ENCODE measurements at places on chromosomes 3 and 15.

DNA sequence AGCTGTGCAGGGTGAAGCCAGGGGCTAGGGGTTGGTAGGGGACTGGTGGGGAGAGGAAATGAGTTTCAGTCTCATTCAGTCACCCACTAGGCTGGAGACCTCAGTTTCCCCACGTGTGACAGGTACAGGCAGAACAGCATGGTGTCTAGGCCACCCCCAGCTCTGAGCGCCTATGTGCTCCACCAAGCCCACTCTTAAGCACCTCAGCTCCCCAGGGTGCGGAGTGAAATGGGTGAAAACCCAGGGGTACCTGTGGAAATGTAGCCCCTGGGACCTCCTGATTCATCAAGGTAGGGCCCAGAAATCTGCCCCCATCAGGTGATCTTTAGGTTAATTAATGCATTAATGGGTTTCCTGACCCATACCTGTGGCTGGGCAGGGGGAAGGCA lies 3.7 kb downstream of the ATP2B2 start:
- DNase-seq = no peak

DNA sequence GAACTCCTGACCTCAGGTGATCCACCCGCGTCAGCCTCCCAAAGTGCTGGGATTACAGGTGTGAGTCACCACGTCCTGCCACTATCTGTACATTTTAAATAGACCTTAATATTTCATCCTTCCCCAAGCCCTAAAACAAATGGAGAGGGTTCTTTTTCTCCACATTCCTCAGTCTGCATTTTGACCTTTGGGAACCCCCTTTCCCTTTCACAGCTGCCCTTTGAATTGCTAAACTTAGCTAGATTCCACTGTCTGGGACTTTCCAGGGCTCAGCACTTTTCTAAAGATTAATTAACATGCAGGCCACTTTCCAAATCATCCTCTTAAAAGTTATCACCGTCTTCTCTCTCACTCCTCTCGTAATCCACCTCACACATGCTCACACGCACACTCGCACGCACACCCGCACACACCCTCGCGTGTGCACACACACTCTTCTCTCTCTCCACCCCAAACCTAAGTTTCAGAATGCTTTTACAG lies 124.2 kb downstream of the TMCO5A start:
- no peak for DNase-seq

- no peak for DNase-seq
Measured at GRCh38 chr3:187519428-187519890, 150.7 kb downstream of the SST start.

- DNase-seq = no peak
Measured at GRCh38 chr3:156888576-156888975, 62.4 kb downstream of the LEKR1 start.

DNA sequence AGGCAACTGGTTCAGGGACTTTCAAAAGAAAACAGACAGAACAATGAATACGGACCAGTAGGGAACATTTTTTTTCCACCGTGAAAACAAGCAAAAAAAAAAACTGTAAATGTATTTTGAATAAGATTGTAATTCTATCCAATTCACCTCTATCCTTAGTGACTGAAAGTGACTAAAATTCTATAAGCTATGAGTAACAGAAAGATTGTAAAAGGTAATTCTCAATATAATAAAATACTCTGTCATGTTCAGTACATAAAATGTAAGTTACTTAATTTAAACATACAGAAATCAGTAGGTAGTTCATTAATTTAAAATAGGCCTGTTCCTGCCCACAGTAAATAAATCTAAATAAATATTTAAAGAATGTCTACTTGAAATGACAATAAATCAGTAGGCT lies 368.2 kb upstream of the ARHGEF26 start:
- no peak for DNase-seq

GRCh38 chr15:62901909-62902546 lies 140.5 kb upstream of the TPM1 start:
- DNase-seq = no peak

Measured in right renal pelvis (tissue), 4 donors.